ENCODE measurements at places on chromosomes 16 and 17.
A peak's percentile ranks its signal among the peaks of the same experiment; 100 is the strongest.

DNA sequence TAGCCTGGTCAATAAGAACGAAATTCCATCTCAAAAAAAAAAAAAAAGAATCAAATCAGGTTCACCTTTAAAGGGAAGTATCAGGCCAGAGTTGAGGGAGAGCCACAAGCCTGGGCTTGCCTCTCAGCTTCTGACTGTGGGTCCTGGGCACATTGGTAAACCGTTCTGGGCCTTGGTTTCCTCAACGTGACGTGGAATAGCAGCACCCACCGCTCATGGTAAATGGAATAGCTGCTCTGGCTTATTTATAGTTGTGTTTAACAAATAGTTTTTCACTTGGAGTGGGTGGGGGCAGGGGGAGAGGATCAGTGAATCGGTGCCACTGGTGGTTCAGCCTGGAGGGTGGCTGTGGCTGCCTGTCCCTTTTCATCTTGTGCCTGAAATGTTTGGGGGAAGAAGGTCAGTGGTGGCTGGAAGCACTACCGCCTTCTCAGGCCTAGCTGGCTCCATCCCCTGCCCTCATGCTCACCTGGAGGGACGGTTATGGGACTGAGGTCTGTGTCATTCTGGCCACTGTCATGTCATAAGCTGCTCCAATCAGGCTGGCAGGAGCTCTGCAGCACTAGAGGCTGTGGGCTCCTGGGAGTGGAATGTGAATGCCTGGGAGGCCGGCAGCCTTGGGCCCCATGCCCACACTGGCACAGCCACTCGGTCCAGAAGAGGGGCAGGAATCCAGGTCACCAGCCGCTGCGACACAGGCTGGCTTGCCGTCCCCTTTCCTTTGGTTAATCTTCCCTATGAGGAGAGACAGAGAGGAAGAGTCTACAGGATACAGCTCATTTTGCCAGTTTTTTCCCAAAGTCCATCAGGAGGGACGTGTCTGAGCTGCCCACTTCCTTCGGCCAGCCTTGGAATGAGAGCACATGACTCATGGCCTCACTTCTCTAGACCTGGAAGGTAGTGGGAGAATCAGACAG lies 27.0 kb downstream of the CCR7 start:
- no peak for DNase-seq

- no peak for DNase-seq
These were observed 25.7 kb downstream of the ARHGAP23 start for GRCh38 chr17:38453951-38454421.

DNA sequence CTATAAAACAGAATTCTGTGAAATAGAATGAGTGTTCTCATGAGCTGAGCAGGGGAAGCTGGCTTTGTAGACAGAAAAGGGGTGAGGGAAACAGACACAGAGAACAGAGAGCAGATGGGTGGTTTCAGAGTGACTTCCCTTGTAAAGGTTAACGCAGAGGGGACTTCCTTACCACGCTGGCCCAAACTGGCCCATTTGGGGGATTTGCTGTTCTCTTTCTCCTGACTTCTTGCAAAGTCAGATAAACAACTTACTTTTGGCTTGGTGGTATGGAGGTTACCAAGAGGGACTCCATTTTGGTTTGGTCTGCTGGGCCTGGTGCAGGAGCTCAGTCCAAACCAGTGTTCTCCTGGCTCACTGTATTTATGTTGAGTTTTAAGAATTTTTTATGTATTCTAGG lies 48.4 kb downstream of the SEC14L1 start:
- no peak for DNase-seq

DNA sequence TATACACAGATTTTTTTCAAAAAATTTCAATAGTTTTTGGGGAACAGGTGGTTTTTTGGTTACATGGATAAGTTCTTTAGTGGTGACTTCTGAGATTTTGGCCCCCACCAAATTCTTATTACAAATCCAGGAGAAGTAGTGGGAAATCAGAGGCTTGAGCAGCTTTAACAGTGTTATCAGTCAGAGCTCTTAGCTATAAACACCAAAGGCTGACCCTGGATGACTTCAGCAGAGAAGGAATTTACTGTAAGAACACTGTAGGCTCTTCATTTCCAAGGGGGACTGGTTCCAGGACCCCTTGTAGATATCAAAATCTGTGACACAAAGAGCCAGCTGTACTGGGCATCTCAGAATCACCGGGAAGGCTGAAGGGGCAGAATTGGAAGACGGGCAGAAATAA lies 17.8 kb downstream of the MPHOSPH6 start:
- no peak for DNase-seq

DNA sequence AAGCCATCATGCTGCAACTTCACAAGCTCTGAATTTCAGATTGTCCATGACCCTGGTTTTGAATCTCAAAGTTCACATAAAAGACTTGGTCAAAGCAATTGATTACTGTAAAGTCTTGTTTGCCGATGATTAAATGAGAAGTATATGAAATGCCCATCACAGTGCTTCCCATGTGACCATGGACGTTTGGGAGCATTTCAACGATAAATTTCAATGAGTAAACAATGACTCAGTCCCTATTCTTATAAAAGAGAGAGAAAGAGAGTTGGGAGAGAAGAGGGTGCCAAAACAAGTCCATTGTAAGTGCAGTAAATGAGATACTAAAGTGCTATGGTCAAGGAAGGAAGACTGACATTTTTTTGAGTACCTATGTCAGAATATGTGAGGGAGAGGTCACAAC lies 276.9 kb downstream of the SOX9 start:
- no peak for DNase-seq

GRCh38 chr16:73190688-73191659 lies 143.0 kb upstream of the ZFHX3 start:
- no peak for DNase-seq

DNA sequence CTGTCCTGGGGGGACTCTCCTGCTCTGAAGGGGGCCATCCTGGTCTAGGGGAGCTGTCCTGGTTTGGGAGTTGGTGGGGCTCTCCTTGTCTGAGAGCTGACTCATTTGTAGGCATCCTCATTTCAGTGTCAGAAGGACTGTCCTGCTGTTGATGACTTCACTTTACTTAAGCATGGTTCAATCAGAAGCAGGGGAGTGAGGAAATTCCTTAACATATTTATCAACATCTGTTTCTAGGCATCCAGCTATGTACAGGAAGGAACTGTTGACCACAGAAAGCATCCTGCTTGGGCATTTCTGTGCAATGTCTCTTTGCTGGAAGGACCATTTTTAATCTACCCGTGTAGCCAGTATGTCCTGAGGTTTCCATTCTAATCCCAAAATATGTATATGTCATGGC lies 502.7 kb upstream of the HSBP1 start:
- DNase-seq, result no peak

- no peak for DNase-seq
These were observed 8.0 kb downstream of the TLCD3A start for GRCh38 chr17:740240-741017.

- DNase-seq, result no peak
These were observed 7.6 kb downstream of the SNN start for GRCh38 chr16:11675561-11676511.

DNA sequence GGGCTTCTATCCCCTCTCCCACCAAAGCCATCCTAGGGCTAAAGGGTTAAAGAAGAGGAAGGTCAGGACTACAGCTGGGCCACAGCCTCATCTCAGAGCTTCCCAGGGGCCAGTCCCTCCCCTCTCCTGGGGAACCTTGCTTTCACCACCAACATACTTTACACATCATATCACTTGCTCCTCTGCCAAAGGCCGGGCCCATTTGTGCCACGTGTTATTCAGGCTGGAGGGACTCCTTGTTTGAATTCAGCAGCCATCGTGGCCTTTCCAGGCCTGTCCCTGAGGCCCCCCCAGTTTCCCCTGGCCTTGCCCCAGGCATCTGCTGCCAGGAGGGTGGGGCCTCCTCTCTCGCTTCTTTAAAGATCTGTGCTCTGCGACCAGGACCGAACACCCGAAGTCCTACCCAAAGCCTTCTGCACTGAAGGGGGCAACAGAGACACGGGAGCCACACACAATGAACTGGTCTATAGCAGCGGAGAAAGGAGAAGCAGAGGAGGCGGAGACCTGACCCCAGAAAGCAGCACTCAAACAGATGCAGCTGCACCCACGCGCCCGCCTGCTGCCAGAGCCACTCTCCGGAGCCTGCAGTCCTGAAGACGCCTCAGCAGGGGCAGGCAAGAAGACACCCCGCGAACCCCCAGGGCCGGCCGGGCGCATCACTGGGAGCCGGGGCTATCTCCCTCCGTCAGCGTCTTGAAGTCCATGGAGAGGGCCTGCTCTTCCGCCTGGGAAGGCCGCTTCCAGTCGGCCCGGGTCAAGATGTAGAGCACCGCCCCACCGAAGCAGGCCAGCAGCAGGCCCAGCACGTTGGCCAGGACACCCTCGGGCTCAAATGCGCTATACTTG lies 12.1 kb downstream of the CYB561 start:
- DNase-seq, result no peak

- DNase-seq, result no peak
These were observed 28.3 kb upstream of the CDH15 start for GRCh38 chr16:89143201-89143741.

GRCh38 chr16:88494335-88495154 lies 41.5 kb downstream of the ZFPM1 start:
- DNase-seq, result no peak

- DNase-seq, result no peak
These were observed 23.0 kb upstream of the TMEM132E start for GRCh38 chr17:34556384-34556783.

GRCh38 chr16:78389009-78389498 lies 289.6 kb downstream of the WWOX start:
- DNase-seq, result no peak

DNA sequence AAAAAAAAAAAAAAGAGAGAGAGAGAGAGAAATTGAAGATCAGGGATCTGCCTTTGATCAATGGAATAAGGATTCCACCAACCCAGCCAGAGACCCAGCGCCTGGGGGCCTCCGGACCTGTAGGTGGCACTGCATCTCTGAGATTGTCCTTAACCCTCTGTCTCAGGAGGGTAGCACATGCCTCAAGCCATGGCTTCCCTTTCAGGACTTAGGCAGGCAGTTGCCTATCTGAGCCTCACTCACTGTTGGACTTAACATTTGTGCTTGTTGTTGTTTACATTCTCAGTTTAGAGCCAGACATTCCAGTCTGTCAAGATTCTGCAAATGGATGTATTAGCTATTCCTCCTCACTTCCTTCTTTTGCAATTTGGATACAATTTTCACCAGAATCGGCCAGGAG lies 5.1 kb upstream of the SCNN1B start:
- peak; percentile 6 for DNase-seq

DNA sequence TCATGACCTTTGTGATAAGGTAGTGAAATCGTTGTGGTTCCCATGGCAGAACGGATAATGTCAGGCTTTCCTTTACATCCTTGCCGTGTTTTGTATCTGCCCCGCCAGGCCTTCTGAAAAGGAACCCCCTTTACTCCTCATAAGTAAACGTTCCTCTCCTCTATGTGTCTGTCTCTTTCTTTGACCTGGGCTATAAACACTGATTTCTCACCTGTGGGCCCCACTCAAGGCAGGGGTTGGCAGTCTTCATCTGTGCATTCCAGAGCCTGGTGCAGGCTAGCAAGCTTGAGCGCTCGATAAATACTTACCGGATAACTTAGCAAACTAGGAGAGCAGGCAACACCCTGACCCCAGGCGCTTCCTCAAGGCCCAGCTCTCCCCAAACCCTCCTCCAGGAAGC lies 7.3 kb upstream of the HAP1 start:
- DNase-seq, result no peak

GRCh38 chr17:45852535-45853297 lies 8.0 kb downstream of the SPPL2C start:
- peak; percentile 29 for DNase-seq

GRCh38 chr16:85571563-85571812 lies 41.6 kb upstream of the GSE1 start:
- DNase-seq, result no peak

DNA sequence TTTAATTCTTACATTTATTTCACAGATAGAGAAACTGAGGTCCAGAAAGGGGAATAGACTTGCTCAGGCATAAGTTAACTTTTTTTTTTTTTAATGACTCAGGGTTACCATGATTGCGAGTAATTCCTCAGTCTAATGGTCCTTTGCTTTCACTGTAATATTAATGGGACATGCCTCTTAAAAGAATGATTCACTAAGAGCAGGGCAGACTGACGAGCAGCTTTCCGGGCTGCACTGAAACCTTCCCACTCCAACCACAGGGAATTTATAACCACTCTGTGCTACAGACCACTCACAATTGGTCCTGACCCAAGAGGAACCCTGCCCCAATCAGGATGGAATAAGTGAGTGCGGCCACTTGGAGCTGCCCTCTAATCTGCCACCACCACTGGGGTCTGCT lies 5.7 kb downstream of the HOXB2 start:
- DNase-seq, result no peak

DNA sequence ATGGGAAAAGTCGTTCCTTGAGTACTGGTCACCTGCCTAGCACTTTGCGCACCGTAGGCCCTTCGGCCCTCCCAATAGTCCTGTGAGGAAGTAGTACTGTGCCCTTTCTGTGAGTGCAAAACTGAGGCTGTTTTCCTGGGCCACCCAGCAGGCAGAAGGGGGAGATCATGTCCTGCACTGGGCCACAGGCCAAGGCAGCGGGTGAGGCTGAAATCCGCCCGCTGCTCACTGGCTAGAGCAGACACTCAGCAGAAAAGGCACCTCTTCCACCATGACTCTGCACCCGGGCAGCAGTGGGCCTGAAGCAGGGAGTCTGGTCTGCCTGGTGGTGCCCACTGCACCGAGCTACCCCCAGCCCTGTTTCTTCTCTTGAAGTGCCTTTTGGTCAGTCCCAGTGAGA lies 20.2 kb downstream of the METTL22 start:
- no peak for DNase-seq

GRCh38 chr16:57785385-57785784 lies 16.9 kb downstream of the KIFC3 start:
- no peak for DNase-seq

DNA sequence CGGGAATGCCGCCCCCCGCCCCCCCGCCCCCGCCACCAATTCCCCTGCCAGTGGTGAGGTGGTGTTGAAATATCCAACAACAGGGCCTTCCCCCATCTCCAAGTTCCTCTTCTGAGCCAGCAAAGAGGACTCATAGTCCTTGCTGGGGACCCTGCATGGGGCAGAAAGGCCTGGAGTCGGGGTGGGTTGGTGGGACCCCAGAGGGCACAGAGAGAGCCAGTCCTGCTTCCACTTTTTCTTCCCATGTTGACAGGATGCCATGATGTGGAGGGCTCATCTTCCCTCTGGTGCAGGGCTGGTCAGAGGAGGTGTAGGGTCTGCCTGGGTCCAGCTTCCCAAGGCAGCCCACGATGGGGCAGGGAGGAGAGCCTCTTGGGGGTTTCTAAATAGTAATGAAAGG lies 49.0 kb upstream of the PIK3R6 start:
- no peak for DNase-seq

DNA sequence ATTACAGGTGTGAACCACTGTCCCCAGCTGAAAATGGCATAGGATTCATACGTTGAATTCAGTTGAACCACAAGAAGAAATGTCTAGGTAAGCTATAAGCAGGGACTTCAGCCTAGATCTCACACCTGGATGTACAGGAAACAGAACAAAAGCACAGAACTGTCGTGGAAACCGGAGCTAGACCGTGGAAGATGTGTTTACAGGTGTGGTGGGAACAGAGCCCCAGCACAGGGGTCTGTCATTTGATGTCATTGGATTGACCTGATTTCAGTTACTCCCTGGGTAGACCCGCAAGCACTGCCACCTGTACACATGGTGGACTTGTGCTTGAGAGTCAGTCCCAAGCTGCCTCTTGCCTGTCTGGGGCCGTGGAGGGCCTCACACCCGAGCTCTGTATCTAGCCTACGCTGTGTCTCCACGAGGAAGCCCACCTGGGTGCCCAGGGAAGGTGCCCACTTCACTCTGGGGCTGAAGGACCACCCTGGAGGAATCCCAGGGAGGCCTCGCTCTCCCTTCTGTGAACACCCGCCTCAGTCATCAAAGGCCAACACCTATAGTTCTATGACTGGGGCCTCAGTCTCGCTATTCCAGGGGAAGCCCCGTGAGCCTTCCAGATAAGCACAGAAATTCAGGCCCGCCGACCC lies 32.2 kb upstream of the MLKL start:
- DNase-seq, result no peak
